ENCODE measurements at places on chromosomes 1 and 21.

- DNase-seq: peak; percentile 85
Observed at GRCh38 chr1:39105061-39105840, 79.1 kb downstream of the NDUFS5 start.

- DNase-seq: no peak
Observed at GRCh38 chr1:64337475-64337874, 132.5 kb upstream of the CACHD1 start.

GRCh38 chr21:25506261-25506660 is 101.0 kb downstream of the MRPL39 start:
- DNase-seq: no peak

DNA sequence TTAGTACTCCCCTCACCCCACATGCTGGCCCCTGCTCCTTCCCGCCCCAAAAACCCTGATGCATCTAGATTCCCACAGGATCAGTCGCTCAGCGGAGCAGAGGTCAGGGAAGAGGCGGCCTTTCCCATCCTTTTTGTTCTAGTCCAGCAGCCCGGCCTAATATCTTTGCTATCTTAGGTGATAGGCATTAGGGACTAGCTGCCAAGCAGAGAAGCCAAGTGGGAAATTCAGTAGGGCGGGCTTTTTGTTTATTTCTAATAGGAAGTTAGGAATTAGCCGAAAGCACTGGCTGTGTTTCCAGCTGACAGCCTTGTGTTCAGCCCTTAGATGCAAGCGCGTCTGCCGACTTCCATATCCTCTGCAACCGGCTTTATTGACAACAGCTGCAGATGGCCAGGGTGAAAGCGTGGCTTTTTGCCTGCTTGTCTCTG is 59.0 kb upstream of the BCAR3 start:
- DNase-seq: peak; percentile 39

GRCh38 chr21:44751799-44752636 is 40.6 kb upstream of the TSPEAR start:
- no peak for DNase-seq

DNA sequence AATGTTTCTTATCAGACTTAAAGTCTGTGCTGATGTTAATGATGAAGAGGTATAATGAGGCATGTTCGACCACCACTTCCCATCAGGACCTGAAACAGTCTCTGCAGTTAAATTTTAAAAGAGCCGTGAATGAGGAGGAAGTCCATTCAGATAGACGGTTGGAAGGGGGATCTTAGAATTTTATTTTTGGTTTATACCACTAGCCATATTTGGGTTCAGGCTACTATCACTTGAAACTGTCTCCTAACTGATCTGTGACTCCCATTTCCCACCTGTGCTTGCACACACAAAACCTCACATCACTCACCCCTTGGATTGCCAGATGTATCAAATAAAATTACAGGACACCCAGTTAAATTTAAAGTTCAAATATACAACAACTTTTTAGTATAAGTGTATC is 9.9 kb upstream of the ANKRD13C start:
- no peak for DNase-seq

DNA sequence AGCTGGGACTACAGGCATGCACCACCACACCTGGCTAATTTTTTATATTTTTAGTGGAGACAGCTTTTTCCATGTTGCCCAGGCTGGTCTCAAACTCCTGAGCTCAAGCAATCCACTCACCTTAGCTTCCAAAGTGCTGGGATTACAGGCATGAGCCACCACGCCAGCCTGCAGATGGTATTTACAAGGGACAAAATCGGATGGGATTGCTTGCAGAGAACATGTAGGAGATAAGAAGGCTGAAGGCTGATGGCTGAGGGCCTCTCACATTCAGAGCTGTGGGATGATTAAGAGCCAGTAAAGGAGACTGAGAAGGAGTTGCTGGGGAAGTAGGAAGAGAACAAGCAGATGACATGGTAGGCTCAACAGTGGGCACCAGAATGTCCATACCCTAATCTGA is 24.0 kb upstream of the QSOX1 start:
- no peak for DNase-seq

GRCh38 chr1:100866041-100866900 is 28.4 kb downstream of the EXTL2 start:
- no peak for DNase-seq

DNA sequence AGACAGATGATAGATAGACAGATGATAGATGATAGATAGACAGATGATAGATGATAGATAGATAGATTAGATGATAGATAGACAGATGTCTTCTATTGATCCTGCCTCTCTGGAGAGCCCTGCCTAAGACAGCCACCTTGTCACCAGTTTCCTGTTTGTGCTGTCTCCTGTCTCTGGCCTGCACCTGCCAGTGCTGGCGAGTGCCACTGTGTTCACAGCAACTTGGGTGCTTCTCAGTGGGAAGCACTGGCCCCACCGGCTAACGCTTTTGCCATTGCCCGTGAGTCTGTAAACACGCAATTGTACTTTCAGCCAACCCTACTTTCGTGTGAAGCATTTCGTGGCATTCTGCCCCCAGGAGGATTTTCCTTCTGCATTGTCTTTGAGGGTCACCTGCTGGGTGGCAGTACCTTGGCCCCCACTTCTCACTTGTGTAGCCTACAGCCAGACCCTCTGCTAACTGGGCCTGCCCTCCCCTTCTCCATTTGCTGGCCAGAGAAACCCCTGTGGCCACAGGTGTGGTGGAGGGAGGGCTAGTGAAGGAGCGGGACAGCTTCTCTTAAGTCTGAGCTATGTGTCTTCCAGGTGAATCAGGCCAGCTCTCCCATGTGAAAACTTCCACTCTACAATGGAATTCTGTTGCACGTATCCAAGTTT is 23.4 kb upstream of the PDE9A start:
- DNase-seq: no peak

- no peak for DNase-seq
Observed at GRCh38 chr1:17683598-17683997, 71.5 kb upstream of the ACTL8 start.

DNA sequence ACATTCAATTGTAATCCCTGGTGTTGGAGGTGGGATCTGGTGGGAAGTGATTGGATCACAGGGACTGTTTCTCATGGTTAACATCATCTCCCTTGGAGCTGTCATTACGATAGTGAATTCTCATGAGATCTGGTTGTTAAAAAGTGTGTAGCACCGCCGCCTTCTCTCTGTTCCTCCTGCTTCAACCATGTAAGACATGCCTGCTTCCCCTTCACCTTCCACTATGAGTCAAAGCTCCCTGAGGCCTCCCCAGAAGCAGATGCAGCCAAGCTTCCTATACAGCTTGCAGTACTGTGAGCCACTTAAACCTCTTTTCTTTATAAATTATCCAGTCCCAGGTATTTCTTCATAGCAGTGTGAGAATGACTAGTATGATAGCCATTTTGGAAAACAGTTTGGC is 30.1 kb upstream of the TRIM62 start:
- DNase-seq: no peak

DNA sequence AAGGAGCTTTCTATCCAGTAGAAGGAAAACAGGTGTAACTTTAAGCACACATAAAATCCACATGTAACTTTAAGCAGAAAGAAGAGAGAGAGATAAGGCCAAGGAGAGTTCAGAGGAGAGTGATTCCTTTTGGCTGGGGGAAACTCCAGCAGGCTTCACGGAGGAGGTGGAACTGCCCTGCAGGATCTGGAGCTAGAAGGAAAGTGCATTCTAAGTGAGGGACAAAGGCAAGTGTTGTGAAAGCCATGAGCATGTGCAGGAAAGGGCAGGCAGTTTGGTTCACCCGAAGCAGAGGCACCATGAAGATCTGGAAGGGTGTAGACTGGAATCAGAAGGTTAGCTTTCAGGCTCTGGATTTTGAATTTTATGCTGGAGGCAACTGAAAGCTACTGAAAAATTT is 46.3 kb downstream of the GADD45A start:
- DNase-seq: no peak

GRCh38 chr1:226763905-226764264 is 24.8 kb upstream of the ITPKB start:
- no peak for DNase-seq

GRCh38 chr1:30101487-30102227 is 621.7 kb downstream of the MATN1 start:
- peak; percentile 41 for DNase-seq

- no peak for DNase-seq
Observed at GRCh38 chr1:59444520-59444919, 147.6 kb downstream of the FGGY start.

DNA sequence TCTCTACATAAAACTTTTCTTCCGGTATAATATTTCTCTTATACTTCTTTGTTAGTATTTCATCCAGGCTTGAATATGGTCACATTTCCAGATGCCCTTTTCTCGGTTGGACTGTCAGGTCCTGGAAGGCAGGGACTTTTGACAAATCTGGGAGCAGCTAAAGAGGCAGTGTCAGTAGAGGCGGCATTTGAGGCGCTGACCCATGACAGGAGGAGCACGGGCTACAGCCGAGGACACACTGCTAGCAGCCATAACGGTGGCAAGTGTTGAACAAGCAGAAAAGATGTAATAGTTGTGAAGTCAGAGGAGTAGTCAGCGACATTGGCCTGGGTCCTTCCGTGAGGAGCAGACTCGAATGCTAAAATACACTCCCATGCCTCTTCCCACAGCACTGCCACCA is 14.5 kb upstream of the NRIP1 start:
- DNase-seq: no peak

- DNase-seq: no peak
Observed at GRCh38 chr1:78086697-78087096, 40.9 kb downstream of the GIPC2 start.

DNA sequence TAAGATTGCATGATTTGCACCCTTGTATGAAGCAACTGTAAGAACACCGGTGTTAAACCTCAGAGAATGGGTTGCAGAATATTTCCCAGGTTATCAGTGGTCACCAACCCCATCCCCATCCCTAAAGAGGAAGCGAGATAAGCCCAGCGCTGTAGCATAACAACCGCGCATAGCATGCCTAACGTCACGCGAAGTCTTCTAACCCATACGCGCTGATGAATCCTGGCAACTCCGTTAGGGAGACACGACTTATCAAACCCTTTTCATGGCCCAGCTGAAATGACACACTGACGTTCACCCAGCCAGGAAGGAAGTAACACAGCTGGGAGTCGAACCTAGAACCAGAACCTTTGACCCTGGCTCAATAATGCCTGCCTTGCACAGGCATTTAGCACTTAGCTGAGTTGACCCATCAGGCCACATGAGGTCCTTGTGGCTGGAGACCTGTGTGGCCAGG is 24.2 kb downstream of the TMEM51 start:
- DNase-seq: no peak

- no peak for DNase-seq
Observed at GRCh38 chr1:168216171-168216570, 9.6 kb upstream of the SFT2D2 start.

DNA sequence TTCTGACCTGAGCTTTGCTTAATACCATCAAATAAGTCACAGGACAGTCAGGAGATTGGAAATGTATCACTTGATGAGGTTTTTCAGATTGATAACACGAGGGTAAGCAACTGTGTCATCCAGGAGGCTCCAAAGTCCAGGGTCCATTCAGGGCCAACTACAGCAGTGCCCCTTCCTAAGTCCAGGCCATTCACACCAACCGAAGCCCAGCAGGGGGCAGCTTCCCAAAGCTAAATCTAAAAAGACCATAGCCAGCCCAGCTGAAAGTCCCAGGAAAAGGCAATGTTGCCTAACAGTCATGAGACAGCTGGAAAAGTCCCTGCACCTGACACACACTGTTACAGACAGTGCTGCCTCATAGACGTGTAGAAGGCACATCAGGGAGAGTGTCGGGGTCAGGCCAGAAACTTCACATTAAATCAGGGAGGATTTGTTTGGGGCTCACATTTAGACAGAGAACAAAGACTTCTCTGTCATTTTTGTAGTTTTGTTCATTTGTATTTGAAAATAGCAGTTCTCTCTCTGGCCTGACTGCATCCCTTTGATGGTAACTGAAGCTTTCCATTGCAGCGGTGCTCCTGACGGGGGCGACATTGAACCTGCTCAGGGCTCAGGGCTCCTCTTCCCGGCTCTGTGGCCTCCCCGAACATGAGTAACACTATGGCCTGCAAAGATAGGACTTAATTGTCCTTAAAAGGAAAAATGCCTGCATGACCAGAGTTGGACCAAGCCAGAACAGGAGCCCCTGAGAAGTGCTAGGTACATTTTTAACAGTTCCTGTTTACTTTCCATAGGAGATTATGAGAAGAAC is 200.4 kb downstream of the NRIP1 start:
- peak; percentile 85 for DNase-seq

DNA sequence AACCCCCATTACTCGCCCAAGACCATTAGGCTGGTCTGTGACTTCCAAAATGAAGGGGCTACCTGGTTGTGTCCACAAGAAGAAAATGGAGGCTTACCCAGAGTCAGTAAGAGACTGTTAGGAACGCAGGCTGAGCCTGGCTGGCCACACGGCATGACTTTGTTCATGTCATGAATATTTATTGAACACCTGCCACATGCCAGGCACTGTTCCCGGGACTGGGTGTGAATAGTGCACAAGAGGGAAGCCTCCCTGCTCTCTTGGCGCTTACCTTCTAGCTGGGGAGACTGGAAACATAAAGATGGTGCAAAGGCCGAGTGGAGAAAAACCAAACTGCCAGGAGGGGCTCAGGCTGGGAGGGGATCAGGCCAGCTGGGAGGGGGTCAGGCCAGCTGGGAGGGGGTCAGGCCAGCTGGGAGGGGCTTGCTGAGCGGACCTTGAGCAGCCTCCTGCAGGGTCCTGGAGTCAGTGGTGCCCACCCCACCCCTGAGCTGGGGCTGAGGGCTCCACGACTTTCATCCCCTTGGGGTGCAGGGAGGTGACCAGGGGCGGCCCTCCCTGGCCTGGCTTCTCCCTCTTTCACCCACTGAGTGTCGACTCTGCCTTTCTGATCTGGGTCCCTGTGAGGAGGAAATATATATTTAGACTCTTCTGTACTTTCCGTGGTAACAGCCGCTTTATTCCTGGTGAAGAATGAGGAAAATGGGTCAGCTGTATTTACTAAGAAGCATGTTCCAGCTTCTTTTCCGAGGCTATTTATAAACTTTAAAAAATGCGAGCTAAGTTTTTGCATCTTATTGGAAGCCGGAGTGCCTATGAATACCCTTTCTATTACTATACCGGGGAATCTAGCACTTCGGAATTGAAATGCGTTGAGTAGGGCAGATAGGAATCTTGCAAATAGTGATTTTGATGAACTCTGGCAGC is 139.0 kb downstream of the CAMTA1 start:
- no peak for DNase-seq

DNA sequence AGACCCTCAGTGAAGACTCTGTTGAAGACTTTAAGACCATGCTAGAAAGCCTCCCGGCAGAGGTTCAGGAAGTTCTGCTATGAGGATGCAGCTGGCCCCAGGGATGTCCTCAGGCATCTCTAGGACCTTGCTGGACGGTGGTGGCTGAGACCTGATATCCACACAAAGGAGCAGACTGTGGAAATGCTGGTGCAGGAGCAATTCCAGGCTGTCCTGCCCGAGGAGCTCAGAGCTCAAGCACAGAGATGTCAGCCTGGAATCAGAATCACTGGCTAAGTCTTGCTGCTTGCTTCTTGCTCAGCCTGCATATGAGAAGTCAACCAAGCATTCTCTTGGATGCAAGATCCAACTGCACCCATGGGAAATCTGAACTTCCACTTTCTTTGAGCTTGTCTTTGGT is 22.0 kb upstream of the CDC42 start:
- no peak for DNase-seq

GRCh38 chr21:30713766-30714165 is 4.8 kb downstream of the KRTAP21-3 start:
- DNase-seq: no peak
